NCI-H774 (cell line): ENCODE measurements at places on chromosomes 3 and 15.

DNA sequence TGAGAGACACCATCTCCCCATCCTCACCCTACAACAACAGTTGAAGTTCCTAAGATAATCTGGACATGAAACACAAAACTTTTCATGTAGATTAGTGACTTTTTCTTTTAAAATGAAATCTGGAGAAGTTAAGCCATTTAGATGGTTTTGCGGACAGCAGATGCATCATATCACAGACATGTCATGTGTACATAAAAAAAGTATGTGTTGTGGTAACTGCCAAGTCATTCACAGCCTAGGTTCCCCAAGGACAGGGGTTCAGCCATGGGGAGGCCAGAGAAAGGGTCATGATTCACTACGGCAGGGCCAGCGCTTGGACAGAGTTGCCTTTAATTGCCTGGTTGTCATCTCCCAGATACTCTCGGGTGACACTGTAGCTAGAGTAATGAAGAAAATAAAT, 163.2 kb downstream of the PDZRN3 start:
- no peak for DNase-seq

DNA sequence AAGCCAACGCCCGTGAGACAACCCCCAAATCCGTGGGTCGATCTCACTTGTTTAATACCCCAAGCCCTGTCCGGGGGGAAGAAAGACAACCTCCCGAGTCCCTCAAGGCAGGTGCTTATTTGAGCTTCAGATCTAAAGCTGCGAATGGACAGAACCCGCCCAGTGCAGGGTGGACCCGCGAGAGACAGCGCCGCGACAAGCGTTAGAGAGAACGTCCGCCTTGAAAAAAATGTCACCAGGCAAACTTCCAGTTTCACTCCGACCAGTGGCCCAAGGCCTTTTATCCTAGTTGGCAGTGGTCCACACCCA, 740 bp upstream of the OXSR1 start:
- no peak for DNase-seq

GRCh38 chr3:124781476-124782376, 51.5 kb downstream of the UMPS start:
- DNase-seq, result no peak

DNA sequence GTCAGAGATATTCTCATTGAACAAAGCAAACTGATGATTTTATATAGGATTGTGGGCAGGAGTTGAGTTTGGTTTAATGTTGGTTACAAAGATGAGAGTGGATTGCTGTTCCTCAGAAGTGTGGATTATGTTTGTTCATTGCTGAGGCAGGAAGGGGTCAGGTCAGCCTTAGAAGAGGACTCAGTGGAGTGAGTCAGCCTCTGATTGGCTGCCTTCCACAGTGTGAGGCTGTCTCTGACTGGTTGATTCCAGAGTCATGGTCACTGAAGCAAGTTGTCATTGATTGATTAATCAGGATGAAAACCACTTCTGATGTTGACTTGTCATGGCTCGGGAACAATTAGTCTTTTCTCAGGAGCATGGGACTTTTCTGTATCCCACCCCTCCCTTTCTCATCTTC, 36.2 kb downstream of the KBTBD12 start:
- DNase-seq, result no peak

DNA sequence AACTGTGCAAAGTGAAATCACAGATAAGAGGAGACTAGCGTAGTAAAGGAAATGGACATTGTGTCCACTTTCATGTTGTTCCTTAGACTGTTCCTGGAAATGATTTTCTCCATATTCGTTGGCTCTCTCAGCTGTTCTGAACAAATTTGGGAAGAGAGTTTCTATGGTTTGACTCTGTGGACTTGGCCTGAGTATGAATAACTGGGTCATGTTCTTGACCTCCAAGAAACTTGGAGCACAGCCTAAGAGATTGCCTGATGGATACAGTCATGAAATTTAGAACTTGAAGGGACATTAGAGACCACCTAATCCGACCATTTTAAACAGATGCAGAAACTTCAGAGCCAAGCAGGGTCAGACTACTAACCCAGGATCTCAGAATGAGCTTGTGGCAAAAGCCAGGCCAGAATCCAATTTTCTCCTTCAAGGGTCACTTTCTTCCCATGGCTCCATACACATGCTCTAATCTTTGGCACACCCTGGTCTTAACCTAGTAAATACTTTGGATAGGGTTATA, 430.4 kb downstream of the RBMS3 start:
- no peak for DNase-seq

- DNase-seq, result no peak
Observed at GRCh38 chr3:194935632-194936470, 250.2 kb downstream of the FAM43A start.

DNA sequence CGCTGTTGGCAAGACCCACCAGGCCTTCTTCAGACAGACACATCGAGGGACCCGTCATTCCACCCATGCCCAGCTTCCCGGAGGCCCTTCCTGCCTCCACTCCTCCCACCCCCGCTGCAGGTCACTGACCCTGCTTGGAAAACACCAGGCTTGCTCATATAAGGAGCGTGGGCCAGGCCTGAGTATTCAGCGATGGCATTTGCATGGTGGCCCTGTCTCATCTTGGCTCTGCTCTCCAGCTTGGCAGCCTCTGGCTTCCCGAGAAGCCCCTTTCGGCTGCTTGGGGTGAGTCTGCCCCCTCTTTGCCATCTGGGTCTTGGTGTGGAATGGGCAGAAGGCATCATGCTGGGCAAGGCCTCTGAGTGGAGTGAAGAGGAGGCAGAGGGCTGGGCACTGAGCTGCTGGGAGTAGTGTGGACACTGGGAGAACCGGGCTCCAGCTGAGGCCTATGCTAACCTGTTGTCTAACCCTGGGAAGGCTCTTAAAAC, at the start of gene ITIH3:
Gene ITIH3, plus strand, starts transcription at position 185 of the 488 bp plus-strand sequence. Its CDS starts 8 bp downstream, at position 193.
- no peak for DNase-seq
